ENCODE measurements at places on chromosomes 11 and 22.

GRCh38 chr11:7262672-7263071 lies 11.0 kb downstream of the SYT9 start:
- no peak for DNase-seq

- DNase-seq: no peak
Measured at GRCh38 chr11:73048446-73048845, 93.7 kb downstream of the FCHSD2 start.

DNA sequence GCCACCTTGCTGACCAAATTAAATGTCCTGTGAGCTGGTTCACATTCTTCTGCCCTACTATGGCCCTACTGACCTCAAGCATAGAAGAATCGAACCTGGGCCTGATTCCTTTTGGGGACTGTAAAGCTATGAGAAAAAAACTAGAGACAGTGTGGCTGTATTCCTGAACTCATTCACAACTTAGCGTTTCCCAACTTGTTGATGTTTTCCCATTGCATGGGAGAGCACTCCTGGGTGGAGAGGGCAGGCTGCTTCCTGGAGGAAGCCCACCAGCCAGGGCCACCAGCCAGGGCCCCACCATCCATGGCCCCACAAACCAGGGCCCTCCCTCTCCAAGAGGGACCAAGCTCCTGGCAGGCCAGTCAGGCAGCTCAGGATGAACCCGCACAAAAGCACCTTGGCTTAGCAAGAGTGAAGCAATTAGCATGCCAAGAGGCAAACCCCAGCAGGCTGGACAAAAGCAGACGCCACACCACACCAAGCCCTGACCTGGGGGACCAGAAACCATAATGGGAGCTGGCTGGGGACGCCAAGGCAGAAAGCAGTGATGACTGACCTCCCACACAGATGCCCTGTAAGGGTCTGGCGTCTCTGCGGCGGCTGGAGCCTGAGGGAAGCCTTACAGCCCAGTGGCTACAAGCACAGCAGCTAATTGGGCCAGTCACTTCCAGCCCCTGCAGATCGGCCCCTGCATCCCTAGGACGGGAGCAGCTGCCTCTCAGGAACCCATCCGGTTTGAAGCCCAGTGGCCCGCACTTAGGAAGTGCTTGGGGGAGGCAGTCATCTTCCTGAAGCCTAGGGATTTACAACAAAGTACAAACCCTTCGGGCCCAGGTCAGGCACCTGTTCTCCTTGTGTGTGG lies 2.1 kb downstream of the CERK start:
- DNase-seq: no peak

DNA sequence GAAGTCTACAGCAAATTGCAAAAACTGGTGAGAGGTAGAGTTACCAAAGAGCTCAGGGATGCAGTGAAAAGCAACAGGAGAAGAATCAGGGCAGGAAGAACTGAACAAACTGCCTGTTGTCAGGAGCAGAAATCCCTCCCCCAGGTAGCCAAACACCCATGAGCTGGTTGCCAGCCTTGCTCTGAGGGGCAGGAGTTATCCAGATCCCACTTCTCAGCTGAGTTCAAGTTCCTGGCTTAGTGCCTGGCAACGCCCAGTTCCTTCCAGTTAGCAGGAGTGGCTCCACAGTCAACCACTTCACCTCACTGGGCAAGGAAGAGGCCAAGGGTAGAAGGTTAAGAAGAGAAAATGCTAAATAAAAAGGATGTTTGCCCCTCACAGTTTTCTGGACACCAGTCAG lies 1.9 kb upstream of the MPZL2 start:
- DNase-seq: no peak

- no peak for DNase-seq
Measured at GRCh38 chr22:23689414-23689813, 1.4 kb upstream of the RGL4 start.

- no peak for DNase-seq
Measured at GRCh38 chr11:127490896-127491295, 490.3 kb upstream of the KIRREL3 start.

DNA sequence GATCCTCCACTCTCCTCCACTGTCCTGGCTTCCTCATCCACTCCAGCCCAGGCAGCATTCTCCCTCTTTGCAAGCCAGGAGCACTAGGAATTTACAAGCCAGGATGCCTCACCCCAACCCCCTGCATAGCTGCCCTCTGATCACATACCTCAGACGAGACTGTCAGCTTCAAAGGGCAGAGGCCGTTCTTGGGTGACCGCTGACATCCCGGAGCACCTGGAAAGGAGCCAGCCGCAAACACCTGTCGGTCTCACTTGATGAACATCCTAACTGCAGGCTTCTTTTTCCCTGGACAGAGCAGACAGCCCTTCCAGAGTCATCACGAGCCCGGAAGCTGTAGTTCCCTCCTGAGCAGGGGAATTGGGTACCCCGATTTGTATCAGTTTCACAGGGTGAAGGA lies 451.3 kb upstream of the B3GAT1 start:
- DNase-seq: no peak

Data from inflammatory macrophage treated with lipopolysaccharide for 4 hours (primary cell).